Vein endothelial cell (primary cell): ENCODE measurements at places on chromosomes 1 and 21. TPM values are rescaled to one million over a fixed set of nuclear protein-coding genes. Genes with fewer than 3 reads are reported as not detected.

The SYTL1 gene
- under 0.01 and 0.10 TPM in 2 replicates for total RNA-seq

The OR2W3 gene
- total RNA-seq, result 0.33 TPM in 1 of 2 replicates, not detected in the other

The SLC2A5 gene
- total RNA-seq, result under 0.01 and 0.33 TPM in 2 replicates

The FAM43B gene
- not detected in 2 replicates for total RNA-seq
